ENCODE measurements at places on chromosomes 7 and 10.

DNA sequence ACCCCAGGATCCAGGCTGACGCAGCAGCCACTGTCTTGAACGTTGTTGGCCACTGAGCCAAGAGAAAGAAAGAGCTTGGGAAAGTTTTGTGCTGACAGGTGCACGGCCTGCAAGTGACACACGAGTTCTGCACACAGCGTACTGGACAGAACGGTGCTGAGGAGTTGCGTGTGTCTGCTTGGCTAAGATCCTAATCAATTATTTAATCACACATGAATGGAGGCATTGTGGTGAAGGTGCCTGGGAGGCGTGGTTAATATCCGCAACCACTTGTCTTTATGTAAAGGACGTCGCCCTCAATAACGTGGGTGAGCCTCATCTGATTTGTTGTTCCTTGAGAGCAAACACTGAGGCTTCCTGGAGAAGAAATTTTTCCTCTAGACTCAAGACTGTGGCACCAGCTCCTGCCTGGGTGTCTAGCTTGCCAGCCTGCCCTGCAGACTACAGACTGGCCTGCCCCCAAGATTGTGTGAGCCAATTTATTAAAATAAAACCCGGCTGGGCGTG, 16.6 kb upstream of the GNA12 start:
- DNase-seq: no peak

- DNase-seq: no peak
Measured at GRCh38 chr10:60382946-60383681, 6.6 kb downstream of the ANK3 start.

DNA sequence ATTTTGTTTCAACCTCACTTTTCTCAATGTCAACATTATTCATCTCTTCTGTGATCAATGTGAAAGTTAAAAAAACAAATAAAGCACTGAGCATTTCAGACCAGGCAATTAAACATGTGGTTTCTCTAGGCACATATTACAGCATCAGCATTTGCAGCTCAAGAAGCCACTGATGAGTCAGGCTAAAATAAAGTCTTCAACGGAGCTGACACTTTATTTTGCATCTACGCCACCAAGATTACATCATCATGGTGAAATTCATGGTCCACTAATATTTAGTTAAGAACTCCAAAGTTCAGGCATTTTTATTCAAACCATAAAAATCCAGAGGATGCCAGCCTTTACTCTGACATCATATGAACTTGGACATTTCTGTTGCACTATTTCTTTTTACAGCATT, 33.0 kb downstream of the MAGI2 start:
- no peak for DNase-seq

DNA sequence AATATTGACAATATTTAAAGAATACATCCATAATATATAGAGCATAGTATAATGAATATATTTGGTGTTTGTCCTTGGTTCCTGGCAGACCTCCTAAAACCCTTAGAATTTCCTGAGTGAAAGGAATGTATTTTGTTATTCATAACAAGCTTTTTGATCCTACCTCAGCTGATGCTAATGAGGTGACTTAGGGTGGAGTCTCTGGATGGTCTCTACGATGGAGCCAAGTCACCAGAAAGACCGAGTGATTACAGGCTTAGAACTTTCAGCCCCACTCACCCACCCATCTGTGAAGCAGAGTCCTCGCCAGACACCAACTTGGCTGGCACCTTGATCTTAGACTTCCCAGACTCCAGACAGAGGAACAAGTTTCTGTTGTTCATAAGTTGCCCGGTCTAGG, 35.9 kb downstream of the UPF2 start:
- DNase-seq: no peak

- no peak for DNase-seq
Measured at GRCh38 chr10:82409671-82410070, 534.7 kb downstream of the NRG3 start.

GRCh38 chr10:130218181-130218641, 82.0 kb downstream of the GLRX3 start:
- no peak for DNase-seq

DNA sequence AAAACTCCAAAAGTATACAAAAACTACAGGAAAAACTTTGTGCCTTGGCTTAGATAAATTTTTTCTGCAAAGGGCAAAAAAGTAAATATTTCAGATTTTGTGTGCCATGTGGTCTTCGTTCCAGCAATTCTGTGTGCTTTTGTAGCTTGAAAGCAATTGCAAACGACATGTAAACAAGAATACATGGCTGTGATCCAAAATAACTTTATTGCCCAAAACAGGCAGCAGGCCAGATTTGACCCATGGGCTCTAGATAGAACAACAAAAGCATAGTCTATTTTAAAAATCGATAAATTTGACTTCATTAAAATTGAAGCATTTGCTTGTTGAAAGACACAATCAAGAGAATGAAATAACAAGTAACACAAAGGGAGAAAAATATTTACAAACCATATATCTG, 336.6 kb downstream of the HPSE2 start:
- DNase-seq: no peak

GRCh38 chr10:66714741-66715140, 211.1 kb upstream of the LRRTM3 start:
- DNase-seq: no peak

DNA sequence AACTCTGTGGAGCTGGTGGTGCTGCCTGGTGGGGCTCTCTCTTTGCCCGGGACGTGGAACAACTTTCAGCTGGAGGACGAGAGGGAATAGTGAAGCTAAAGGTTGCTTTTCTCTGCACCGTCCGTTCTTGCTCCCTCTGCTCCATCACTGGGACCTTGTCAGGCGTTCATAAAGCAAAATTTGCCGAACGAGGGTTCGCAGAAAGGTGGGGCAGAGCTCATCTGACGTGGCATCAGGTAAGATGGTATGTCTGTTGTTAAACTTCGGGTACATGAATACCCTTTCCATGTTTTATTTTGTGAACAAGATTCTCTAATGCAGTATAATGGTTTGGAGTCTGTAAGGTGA, 416 bp downstream of the BBS9 start:
- DNase-seq: no peak

DNA sequence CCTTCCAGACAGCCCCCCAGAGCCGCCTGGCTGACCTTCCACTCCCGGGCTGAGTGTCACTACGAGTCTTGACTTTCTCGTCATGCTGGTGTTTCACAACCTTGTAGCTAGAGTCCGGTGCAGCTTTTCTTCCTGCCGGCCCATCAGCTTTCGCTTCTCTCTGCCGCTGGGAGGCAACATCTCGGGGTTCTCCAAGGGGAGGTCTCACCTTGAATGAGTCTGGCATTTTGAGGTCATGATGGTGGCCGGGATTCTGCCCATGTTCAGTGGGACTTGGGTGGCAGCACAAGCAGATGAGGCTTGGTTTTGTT, 285.2 kb downstream of the CAMK1D start:
- DNase-seq: no peak

DNA sequence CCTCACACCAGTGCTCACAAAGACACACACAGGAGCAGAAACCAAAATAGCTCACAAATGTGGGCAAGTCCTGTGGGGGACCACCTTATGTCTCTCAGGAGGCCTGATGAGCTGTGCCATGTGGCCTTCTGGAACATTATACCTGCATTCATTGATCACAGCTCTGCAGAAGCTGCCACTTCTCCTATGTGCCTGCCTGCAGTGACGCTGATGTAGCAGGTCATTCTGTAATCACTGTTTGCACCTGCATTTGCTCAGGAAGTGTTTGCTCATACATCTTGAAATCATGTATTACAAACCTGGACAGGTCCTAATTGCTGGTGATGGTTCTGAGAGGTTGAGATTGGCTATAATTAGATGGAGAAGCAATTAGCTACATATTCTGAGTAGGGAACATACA, 310.2 kb downstream of the AUTS2 start:
- DNase-seq: no peak

GRCh38 chr7:151006590-151007300, 15.9 kb downstream of the NOS3 start:
- DNase-seq: no peak
